Retina (tissue), 1 donor: ENCODE measurements at places on chromosomes 7 and 10.

DNA sequence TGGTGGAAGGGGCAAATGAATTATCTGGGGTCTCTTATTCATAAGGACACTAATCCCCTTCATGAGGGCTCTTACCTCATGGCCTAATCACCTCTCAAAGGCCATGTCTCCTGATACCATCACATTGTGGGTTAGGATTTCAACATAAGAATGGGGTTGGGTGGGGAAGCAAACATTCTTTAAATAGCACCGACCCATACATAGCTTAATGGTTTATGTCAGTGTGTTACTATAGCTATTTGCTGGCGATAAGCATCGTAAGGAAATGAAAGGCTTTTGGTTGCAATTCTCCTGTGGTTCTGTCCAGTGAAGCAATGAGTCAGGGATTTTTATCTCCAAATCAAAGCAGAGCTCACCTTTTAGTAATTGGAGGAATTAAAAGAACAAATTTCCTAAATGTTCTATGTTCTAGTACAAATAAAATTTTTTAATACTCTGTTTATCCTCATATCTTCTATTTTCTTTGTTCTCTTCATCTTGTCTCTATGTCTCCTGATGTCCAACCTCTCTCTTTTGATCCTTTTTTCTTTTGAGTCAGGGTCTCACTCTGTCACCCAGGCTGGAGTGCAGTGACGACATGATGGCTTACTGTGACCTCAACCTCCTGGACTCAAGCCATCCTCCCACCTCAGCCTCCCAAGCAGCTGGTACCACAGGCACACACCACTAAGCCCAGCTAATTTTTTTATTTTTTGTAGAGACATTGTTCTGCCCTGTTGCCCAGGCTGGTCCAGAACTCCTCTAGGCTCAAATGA is 57.0 kb upstream of the GLCCI1 start:
- no peak for DNase-seq

- DNase-seq: no peak
Observed at GRCh38 chr10:13414855-13415254, 66.8 kb upstream of the SEPHS1 start.

- DNase-seq: peak; percentile 39
Observed at GRCh38 chr10:116001262-116001857, 271.6 kb downstream of the GFRA1 start.

- DNase-seq: no peak
Observed at GRCh38 chr7:128076196-128076795, 45.1 kb upstream of the LRRC4 start.

DNA sequence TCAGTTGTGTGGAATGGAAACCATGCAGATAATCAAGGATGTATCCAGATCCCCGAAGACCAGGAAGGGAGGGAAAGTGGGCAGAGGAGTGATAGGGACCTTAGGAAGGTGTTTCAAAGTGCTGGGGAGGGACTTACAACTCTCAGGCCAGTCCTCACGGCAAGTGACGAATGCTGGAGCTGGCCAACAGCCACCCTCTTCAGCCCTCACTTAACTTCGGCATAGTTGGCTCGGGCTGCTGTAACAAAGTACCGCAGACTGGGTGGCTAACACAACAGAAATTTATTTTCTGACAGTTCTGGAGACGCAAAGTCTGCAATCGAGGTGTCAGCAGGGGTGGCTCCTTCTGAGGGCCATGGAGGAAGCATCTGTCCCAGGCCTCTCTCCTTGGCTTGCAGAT is 265.9 kb upstream of the YAE1 start:
- DNase-seq: no peak

- DNase-seq: no peak
Observed at GRCh38 chr10:14586901-14587300, 187.8 kb downstream of the FAM107B start.

DNA sequence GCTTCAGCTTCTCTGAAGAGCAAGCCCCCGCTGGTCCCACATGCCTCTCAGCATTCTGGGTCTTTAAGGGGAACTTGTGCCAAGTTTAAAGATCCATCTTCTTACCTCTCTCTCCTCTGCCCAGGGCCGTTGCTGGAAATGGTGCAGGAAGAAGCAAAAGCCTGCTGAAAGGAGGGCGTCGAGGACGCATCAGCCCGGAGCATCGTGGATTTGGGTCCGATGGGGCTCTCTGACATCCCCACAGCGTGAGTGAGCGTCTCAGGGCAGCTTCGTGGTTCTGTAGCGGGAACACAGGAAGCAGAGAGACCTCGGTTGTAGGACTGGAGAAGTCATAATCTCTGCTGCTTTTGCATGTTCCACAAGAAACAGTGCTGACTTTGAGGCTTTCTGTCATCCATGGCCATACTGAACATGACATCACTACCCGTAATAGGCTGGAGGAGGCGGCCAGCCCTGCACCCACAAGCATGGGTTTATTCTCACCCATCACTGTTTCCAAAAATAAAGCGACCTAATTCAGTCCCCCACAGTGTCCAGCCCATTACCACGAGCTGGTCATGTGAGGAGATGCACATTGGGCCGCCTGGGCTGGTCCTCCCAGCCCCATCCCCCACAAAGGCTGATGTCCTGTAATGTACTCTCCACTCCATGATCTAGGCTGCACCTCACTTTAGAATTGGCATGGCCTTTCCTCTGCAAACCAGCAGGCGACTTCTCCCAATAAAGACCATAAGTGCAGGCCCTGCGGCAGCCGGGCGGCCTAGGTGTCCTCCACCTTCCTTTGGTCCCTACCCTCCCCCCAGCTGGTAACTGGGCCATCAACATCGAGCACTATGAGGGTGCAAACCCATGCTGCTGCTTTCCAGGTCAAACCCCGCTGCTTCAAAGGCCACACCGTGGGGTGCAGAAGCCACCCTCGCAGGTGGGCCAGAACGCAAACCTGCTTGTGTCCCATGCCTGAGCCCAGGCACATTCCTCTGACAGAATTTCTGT is 276.9 kb downstream of the TNS3 start:
- DNase-seq: no peak

DNA sequence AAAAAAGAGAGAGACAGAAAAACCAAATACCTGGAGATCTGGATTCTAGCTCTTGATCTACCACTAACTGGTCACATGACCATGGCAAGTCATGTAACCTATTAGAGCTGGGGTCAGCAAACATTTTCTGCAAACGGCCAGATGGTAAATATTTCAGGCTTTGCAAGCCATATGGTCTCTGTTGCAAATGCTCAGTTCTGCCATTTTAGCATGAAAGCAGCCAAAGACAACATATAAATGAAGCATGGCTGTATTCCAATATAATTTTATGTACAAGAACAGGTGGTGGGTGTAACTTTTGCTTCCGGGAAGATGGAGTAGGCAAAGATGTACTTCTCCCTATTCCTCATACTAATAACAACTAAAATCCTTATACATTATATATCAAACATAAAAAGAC is 6.7 kb downstream of the FRA10AC1 start:
- DNase-seq: no peak

GRCh38 chr7:74222851-74223710 is 13.3 kb downstream of the LAT2 start:
- no peak for DNase-seq

DNA sequence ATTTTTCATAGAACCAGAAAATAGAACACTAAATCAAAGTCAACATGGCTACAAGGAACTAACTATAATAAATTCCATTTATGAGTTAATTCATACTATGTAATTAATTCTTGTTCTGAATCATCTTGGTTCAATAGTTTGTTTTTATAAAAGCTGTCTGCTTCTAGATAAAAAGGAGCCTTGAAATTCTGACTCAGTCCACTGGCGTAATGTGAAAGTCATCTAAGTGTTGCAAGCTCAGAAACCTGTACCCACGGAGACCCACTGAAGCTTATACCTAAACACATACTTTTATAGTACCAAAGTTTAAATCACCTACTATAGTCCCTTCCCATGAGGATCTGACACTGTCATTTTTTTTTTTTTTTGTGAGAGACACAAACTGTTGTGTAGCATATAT is 489.4 kb downstream of the SEMA3D start:
- DNase-seq: no peak

DNA sequence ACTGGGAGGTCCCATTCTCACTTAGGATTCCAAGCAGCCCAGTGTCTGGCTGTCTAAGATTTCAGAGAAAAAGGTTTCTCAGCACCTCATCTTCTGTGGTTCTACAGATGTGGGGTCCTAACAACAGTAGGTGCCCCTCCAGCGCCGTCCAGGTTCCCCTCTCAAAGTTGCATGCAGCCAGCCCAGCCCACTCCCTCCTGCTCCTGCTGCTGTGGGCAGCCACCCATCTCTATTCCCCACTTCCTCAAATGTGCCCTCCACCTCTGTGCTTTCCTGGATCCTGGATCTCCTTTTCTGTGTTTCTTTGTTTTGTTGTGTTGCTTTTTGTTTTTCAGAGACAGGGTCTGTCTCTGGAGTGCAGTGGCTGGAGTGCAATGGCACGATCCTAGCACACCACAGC is 13.3 kb upstream of the SLC18A3 start:
- no peak for DNase-seq

DNA sequence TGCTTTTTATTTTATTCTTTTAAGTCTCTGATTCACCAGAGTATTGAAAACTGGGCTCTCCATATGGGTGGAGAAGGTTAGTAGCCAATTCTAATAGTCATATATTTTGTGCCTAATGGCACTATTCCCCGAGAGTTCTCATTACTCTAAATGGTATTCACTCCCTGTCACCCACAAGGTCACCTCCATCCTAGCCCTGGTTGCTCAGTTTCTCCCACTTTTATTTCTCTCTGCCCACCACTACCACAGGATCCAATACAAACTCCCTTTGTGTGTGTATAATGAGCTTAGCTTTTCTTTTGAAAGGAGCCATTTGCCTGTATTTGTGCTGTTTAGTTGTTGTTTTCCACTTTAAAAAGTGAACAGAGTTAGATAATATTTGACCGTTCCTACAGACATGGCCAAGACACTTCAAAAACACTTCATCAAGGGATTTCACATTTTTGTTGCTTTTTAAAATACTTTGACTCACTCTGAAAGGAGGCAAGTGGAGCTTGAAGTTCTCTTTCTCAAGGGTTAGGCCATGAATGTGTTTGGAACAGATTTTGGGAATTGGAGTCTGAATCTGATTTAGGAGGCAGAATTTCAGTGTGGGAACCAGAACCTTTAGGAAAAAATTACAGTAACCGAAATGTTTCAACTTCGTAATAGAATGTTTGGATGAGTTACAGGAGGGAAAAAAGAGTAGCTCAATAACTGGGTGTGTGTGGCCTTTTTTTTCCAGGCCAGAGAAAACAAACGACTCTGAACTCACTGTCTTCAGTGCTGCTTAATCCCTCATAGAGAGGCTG is 321.3 kb downstream of the BICC1 start:
- DNase-seq: no peak

- peak; percentile 50 for DNase-seq
Observed at GRCh38 chr10:44463511-44464121, 78.7 kb upstream of the CXCL12 start.

GRCh38 chr10:32166365-32166764 is 110.1 kb upstream of the KIF5B start:
- DNase-seq: no peak

- DNase-seq: no peak
Observed at GRCh38 chr10:112802411-112803022, 147.5 kb upstream of the TCF7L2 start.

- no peak for DNase-seq
Observed at GRCh38 chr7:74230446-74231231, 20.8 kb downstream of the LAT2 start.

DNA sequence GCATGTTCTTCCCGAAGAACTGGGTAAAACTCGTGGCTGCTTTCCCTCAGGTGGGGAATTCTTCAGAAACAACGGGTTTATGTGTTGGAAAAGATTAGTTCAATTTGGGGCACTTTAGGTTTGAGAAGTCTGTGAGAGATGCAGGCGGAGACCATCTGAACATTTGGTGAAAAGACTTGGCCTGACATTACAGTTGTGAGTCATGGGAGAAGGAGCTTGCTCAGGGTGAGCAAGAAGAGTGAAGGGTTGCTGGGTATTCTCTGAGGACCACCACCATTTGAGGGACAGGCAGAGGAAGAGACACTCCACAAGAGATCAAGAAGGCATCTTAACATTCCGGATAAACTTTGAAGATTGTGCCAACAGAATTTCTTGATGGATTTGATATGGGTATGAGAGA is 88.6 kb downstream of the PODXL start:
- no peak for DNase-seq

DNA sequence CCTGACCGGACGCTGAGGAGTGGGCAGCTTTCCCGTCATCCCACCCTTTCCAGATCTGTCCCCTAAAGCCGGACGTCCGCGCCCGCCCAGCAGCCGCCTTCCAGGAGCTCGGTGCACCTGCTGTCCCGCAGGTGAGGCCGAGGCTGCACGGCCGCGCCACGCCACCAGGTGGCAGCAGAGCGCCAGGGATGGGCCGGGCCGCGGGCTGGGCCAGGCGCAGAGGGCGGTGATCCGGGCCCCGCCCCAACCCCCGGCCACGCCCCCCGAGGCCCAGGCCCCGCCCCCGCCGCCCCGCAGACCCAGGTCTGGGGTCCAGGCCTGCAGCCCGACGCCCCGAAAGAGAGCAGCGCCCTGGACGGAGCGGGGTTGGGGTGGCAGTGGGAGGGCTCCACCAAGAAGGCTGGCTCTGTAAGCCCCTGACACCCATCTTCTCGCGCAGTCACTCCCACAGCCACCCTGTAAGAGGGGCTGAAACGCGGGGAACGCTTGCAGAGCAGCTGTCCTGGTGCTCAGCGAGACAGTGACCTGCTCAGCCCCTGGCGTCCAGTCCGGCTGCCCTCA is 32.2 kb downstream of the FOXL3 start:
- DNase-seq: peak; percentile 83

- DNase-seq: peak; percentile 86
Observed at GRCh38 chr10:101272229-101272868, 43.1 kb upstream of the LBX1 start.

- DNase-seq: peak; percentile 60
Observed at GRCh38 chr7:73707045-73707631, 12.3 kb downstream of the STX1A start.

DNA sequence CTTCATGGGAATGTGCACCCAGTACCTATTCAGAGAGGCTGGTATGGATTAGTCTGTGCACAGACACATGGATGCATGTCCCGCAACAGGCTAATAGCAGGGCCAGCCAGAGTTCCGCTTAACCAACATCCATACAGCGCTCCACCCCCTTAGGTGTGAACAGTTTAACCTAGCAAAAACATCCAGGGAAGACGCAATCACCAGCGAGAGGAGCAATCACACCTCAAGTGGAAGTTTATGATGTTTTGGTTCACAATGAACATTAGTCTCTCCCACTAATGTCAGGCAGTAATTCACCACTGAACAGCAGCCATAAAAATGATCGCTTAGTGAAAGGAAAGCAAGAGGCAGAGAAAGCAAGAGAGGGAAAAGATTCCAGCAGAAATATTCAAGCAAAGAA is 91.1 kb downstream of the PLXNA4 start:
- DNase-seq: no peak

DNA sequence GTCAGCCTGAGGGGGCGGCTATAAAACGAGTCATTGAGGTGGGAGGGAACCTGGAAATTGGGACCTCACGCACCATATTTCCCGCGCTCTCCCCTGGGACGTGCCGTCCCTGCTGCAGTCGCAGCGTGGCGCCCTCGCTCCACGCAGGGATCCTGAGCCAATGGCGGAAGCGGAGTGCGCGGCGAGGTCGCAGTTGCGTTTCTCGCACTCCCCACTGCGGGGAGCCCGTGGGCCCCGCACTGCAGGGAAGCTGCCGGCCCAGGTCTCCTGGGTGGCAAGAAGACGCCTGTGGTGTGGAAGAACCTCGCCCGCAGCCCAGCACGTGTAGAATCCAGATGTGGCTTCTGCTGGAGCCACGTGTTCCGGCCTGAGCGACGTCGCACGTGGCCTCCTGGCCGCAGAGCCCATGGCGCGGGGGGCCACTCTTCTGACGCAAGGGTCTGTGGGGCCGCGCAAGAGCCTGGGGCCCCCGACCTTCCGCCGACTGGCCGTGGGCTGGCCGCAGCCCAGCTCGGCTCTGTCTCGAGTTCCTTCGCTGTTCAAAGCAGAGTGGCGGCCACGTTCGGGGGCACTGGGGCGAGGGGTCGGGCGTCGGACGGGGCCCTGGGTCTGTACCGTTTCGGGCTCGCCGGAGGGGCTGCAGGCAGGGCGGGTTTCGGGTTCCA is 26.4 kb downstream of the HIF1AN start:
- peak; percentile 92 for DNase-seq
